ENCODE measurements at places on chromosomes 12 and 14. TPM values are rescaled to one million over a fixed set of nuclear protein-coding genes. Genes with fewer than 3 reads are reported as not detected.

- DNase-seq: no peak
Observed at GRCh38 chr14:92637228-92637627, 111.2 kb downstream of the LGMN start.

DNA sequence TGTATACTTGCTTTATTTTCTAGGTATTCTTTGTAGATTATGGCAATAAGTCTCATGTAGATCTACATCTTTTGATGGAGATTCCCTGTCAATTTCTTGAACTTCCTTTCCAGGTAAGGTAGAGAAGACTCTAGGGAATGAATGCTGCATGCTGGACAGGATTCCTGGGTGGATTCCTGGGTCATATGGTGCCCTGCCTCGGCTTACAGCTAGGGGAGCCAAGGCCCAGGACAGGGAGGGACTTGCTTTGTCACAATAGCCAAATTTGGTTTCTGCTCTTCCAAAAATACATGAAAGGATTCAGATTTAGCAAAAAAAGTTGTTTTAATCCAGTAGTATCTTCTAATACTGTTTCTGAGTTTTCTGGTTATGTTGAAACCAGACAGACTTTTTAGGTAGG is 59.5 kb upstream of the ASPG start:
- no peak for DNase-seq

DNA sequence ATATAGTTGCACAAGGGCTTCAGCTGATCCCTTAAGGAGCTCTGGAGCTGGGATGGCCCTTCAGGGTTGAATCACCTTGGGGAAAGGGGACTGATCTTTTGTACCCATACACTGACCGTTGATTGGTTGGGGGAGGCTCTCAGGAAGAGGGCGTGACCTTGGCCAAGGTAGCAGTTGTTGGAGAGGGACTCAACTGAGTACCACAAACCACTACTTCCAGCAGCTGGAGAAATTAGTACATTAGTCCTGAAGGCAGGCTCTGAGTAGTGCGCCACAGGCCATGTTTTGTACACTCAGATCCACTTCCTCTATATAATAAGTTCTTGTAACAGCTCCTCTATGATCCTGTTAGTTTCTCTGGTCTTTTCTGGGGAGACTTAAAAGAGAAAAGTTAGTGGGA is 317.6 kb downstream of the CCDC91 start:
- no peak for DNase-seq

DNA sequence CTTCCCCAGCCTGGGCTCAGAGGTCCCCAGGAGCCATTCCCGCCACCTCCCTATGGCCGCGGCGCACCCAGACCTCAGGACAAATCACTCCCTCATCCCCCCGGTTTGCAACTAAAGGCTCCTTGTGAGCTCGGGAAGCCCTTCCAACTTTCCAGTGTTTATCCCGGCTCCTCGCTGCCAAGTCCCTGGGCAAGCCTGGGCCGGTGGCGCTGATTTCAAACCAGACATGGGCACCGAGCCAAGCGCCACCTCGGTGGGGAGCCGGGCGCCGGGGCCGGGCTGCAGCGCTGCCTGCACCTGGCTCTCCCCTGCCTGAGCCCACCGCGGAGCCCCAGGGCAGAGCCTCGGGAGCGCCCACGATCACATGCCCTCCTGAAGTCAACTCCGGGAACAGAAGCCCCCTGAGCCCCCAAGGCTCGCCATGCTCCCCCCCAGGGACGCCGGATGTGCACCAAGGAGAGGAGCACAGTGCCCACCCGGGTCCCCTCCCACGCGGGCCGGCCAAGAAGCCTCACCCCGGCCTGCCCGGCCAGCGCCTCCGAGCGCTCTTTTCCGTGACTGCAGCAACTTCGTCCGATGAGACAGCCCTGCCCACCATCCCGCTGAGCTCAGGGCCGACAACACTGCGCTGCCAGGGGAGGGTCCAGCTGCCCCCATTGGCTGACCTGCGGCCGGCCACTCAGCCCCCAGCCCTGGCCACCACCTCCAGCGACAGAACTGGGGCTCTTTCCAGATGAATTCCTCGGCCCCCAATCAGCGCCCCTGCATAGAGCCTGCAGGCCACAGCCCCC is 50.0 kb downstream of the NCOR2 start:
- peak; percentile 23 for DNase-seq

GRCh38 chr14:32197919-32198318 is 3.9 kb upstream of the RNU6-7 start:
- DNase-seq: no peak

GRCh38 chr14:106372870-106373652 is 846.7 kb downstream of the TMEM121 start:
- DNase-seq: peak; percentile 30

DNA sequence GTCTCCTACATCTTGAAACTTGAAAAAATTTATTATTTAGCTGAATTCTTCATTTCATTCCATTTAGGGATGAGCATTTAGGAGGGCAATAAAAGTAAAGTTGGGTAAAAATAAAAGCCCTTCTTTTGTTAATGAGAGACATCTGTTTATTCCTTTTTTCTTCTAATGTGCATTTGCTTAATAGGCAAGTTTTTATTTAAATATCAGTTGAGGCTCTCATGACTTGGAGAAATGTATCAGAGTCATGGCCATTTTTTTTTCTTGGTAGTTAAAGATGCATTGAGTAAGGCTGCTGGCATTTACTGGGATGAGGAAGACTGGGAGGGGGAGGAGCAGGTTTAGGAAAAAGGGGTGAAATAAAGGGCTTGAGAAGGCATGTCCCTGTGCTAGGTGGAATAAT is 609.9 kb upstream of the TMEM132C start:
- no peak for DNase-seq

MUCL1 gene
- not detected for total RNA-seq

GRCh38 chr12:58364389-58365086 is 423.2 kb downstream of the ATP23 start:
- DNase-seq: no peak

- no peak for DNase-seq
Observed at GRCh38 chr12:1131811-1132224, 140.8 kb downstream of the ERC1 start.

GRCh38 chr14:40413136-40413535 is 980.9 kb upstream of the FBXO33 start:
- no peak for DNase-seq

DNA sequence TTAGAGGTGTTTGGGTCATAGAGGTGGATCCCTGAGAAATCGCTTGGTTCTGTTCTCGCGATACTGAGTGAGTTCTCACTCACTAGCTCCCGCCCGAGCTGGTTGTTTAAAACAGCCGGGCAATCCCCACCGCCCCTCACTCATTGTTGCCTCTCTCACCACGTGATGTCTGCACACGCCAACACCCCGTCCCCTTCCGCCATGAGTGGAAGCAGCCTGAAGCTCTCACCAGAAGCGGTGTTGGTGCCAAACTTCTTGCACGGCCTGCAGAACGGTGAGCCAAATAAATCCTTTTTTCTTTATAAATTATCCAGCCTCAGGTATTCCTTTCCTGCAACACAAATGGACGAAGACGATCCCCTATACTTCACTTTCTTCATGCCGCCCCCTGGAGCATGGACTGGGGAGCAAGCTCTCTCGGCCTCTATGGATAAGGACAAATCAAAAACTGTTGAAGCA is 45.4 kb upstream of the CCND2 start:
- DNase-seq: no peak

ALG10B gene
- total RNA-seq: 11.3 TPM

DNA sequence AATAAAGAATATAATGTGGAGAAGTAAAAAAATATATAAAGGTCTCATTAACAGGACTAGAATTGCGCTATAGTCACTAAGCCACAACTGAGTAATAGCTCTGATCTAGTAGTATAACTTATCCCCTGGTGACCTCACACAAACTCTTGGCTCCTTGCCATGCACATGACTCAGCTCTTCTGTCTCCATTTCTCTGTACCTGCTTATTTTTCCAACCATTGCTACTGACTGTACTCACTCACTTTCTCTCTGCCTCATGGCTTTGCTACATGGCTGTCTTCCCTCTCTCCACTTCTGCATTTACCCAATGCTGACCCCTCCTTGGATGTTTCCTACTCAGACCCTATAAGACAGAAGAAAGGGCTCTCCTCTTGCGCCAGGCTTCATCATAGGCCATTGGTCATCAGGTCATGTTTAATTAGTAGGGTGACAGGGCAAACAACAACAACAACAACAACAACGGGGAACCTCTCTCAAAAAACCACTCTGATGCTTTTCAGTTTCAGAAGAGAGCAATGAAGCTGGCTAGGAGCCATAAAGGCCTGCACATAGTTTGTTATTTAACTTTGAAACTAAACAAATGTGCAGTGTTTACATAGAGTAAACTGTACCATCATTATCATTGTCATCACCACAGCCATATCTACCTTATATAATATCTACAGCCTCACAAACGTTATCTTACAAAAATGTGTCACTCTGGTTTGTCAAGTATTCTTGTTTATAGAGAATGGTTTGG is 25.6 kb upstream of the KRAS start:
- peak; percentile 71 for DNase-seq

STAC3 gene
- total RNA-seq: 0.57 TPM

- no peak for DNase-seq
Observed at GRCh38 chr12:108162207-108162606, 33.1 kb downstream of the WSCD2 start.

DNA sequence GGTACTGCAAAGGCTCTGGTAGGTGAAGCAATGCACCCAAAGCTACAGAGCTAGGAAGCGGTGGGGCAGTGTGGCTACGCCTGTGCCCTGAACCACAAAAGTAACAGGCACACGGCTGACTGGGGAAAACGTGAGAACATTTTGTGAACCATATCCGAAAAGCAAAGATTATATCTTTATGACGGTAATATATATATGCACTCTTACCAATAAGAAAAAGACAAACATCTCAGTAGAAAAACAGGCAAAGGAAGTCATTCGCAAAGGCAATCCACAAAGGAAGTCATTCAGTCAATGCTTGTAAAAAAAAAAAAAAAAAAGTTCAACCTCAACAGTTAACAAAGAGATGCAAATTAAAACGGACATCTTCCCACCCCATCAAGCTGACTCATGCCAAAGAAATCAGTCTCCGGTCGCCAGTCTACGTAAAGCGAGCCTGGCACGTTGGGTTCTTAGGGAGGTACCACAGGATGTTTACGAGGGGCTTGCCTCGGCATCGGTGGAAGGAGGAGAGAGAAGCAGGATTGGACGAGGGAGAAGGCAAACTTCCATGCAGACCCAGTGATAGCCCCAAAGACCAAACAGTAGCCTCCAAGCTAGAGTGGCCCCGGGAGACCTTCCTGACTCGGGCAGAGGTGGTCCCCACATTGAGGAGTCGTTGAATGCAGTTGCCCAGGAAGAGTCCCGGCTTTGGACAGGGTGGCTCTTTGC is 39.4 kb upstream of the PPP2R5C start:
- DNase-seq: peak; percentile 97

DNA sequence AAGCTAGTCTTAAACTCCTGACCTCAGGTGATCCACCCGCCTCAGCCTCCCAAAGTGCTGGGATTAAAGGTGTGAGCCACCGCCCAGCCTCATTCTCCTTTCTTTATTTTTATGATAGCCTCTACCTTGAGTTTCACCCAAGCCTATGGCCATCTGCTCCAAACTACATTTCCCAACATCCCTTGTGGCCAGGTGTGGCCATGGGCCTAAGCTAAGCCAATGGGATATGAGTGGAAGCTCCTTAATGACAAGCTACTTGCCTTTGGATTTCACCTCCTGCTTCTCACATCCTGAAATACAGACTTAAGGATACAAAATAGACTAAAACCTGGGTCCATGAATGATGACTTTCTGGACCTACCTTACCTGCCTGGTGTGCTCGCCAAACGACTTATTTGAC is 46.2 kb downstream of the DPF3 start:
- DNase-seq: no peak

BEST3 gene
- not detected for total RNA-seq

- DNase-seq: no peak
Observed at GRCh38 chr12:68176257-68176656, 16.7 kb upstream of the IFNG start.

C12orf50 gene
- not detected for total RNA-seq

- no peak for DNase-seq
Observed at GRCh38 chr14:81309511-81309910, 88.8 kb upstream of the GTF2A1 start.

- no peak for DNase-seq
Observed at GRCh38 chr14:77708749-77709148, 846 bp downstream of the SLIRP start.

KLHL33 gene
- total RNA-seq: not detected

DNA sequence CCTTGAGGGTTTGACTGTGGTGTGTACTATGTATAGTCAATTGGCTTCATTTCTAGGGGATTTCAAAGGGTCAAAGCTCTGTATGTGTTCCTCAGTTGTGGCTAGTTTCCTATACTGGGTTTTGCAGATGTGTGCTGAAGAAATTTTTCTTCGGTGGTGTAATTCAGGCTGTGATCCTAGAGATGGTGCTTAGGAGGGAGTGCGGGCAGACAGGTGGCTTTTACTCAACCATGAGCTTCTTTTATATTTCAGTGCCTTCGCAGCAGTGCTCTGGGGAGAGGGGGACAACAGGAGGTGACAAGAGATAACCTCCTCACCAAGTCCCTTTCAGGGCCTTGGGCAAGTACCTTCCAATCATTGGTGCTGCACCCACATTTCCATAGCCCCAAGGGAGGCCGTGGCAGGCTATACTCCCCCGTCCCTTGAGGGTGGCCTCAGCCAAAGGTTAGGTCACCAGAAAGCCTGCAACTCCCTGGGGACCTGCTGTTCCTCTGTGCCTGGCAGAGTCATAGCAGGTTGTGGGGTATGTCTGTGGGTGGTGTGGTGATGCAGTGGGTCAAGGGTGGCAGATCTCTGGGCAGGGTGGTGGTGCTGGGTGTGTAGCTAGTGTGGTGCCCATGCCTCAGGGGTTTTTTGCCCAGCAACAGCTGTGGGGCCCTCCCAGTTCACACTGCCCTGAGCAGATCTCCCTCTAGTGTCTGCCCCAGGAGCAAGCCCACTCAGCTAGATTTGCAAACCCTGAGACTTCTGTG is 37.0 kb upstream of the TMX1 start:
- no peak for DNase-seq

NOXRED1 gene
- 0.32 TPM for total RNA-seq

RTL1 gene
- not detected for total RNA-seq

DNA sequence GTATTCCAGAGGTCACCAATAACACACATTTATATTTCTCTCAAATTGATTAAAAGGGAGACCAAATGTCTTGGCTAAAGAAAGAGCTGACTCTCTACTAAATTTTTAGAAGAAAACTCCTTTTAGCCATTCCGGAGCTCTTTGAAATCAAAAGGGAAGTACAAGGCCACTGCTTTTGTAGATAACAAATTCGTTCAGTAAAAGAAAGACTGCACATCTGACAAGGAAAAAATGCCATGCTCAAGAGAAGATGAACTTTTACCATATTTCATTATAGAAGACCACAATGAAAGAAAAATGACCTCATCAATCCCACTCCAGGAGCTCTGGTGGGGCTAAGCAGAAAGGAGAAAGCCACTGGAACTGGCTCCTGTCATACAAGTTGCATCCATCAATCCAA is 57.6 kb downstream of the SPTSSA start:
- no peak for DNase-seq

HOTAIR gene
- not detected for total RNA-seq

DAD1 gene
- total RNA-seq: 398 TPM

Data from NCI-H460 (cell line).